Activated CD4-positive, alpha-beta memory T cell treated with anti-CD3 and anti-CD28 coated beads, Interleukin-2, amount 10 ng/mL, durations not matched to agents 7 days and 5 days (primary cell): ENCODE measurements at places on chromosomes 12 and 14. TPM values are rescaled to one million over a fixed set of nuclear protein-coding genes. Genes with fewer than 3 reads are reported as not detected.
A peak's percentile ranks its signal among the peaks of the same experiment; 100 is the strongest.

AMHR2 gene
- total RNA-seq = not detected

DNA sequence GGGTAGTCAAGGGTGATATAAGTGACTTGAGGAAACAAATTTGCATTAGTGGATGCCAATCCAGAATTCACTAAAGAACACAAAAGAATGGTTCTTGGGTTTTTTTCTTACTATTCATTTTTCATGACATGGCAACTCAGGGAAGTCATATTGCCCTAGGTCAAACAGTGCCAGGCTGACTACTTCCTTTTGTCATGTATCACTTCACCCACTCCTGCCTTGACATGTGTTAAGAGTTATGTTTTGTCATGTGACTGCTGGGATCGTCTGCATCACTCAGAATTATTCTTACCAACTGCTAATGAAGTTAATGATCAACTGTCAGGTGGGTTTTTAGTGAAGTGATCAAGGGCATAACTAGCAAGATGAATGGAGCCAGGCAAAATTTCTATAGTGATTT, 74.2 kb downstream of the PRORP start:
- peaks cover 33% of the 10 kb centered on the region for H3K36me3 ChIP-seq
- no peaks in the 10 kb centered on the region for H3K27me3 ChIP-seq
- H3K4me1 ChIP-seq = peaks cover 29% of the 10 kb centered on the region
- H3K27ac ChIP-seq = peak overlapping the region; percentile 29
- H3K4me3 ChIP-seq = no peak overlapping the region

- DNase-seq = peak; percentile 93
- H3K27ac ChIP-seq = peak overlapping the region; percentile 99
- peak overlapping the region; percentile 73 for H3K4me3 ChIP-seq
Measured at GRCh38 chr14:99230208-99231151, 41.5 kb downstream of the BCL11B start.

DNA sequence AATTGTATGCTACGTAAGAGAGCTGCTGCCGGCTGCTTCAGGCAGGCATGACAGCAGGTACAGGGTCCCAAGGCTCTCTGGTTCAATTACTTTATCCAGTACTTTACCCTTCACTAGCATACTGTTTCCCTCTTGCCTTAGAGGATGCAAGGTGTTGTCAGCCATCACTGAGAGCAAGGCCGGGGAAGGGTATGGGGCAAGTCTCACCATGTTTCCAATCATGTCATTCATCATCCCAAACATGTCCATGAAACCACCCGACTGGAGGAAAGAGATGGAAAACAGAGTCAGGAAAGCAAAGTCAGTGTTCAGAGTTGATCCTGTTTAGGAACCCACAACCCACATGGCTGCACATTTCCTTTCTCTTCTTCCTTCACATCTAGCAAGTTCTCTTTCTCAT, 2.4 kb downstream of the MLF2 start:
- no peak for DNase-seq
- H3K27me3 ChIP-seq = no peaks in the 10 kb centered on the region
- H3K27ac ChIP-seq = no peak overlapping the region
- H3K36me3 ChIP-seq = peaks cover 48% of the 10 kb centered on the region
- H3K4me1 ChIP-seq = peaks cover 33% of the 10 kb centered on the region

DNA sequence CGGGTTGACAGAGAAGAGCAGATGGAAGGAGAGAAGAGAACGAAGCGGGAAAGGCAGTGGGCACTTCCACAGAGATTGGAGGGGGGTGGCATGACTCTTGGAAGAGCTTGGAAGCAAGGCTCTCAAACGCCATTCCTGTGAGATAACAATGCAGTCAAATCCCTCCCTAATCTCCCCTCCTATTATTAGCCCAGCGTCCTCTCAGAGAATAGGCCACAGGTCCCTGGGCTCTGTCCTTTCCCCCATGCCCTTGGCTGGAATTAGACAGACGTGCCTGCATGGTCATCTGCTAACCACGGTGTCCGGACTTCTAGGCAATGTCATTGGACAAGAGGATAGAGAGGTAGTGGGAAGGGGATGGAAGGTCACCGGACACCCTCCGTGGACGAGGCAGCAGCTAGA, 8.0 kb upstream of the MYH7 start:
- DNase-seq = peak; percentile 1
- H3K36me3 ChIP-seq = no peaks in the 10 kb centered on the region
- peaks cover 4% of the 10 kb centered on the region for H3K27me3 ChIP-seq
